Stimulated activated CD4-positive, alpha-beta T cell treated with anti-CD3 and anti-CD28 coated beads, Interleukin-4, amount 100 ng/mL, for 48 hours (primary cell): ENCODE measurements at places on chromosomes 2 and 18.

GRCh38 chr18:28650860-28651259 is 473.9 kb upstream of the CDH2 start:
- no peak for DNase-seq

- DNase-seq, result no peak
Observed at GRCh38 chr2:241563031-241563507, 4.5 kb downstream of the BOK start.

- no peak for DNase-seq
Observed at GRCh38 chr2:46385786-46386577, 88.8 kb downstream of the EPAS1 start.

DNA sequence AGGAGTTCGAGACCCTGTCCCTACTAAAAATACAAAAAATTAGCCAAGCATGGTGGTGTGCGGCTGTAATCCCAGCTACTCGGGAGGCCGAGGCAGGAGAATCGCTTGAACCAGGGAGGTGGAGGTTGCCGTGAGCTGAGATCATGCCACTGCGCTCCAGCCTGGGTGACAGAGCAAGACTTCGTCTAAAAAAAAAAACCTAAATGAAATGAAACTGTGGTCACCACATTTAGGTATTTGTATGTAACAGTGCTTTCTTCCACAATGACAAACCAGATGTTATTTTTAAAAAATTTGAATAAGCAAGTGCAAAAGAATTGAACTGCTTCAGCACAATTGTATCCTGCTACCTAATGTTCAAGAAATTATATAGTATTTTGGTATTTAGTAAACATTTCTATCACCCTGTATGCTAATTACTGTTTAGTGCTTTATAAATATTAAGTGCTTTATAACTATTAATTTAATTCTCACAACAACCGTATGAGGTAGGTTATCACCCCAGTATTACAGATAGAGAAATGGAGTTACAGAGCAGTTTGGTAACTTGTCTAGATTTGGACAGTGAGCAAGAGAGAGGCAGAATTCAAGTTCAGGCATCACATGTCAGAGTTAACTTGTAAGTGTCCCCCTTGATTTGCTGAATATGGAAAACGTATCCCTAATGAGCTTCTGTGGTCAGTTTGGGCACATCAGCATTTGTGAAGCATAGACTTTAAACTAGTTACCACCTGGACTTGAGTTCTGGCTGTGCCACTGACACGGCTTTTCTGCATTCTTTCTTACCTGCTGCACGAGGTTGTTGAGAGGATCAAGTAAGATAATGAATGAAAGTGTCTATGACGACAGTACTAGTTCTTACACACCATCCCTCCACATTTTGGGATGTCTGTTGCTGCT is 14.4 kb downstream of the PHLPP1 start:
- no peak for DNase-seq

GRCh38 chr18:35047697-35048292 is 6.6 kb downstream of the MAPRE2 start:
- no peak for DNase-seq

- DNase-seq, result no peak
Observed at GRCh38 chr2:205343103-205343502, 339.2 kb upstream of the NRP2 start.

GRCh38 chr2:118844261-118845004 is 3.0 kb downstream of the EN1 start:
- DNase-seq, result no peak

DNA sequence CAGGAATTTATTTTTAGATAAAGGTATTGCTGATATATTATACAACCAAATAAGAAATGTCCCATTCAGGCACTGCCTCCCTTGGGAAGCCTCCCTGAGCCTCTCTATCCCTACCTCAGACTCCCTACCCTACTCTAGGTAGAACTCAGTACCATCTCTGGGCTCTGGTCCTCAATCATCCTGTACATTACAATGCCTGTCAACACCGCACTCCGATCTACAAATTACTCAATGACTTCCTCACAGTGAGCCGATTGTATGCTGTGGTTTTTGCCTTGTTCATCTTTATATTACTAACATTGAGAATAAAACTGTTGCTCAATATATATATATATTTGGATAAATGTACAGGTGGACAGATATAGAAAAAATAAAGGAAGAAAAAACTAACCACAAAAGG is 207.5 kb downstream of the STK39 start:
- no peak for DNase-seq

DNA sequence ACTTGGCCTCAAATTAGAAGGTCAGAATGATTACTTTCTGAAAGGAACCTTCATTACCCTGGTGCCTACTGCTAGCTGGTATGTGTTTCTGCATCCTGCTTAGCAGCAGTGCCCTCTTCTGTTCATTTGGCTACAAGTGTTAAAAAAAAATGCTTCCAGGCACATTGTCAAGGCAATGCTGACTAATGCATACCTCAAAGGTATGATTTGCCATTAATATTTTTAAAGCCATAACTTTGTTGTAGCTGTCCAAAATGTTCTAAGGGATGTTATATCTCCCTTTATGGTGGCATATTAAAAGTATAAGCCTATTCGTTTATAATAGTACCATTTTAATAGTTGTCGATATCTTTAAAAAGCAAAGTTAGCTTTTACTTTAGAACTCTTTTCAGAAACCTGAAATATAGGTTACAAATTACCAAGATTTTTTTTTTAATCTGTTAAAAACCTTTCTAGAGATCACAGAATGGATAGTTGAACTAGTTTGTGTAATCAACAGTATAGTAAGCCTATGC is 52.0 kb upstream of the FAM171B start:
- no peak for DNase-seq

DNA sequence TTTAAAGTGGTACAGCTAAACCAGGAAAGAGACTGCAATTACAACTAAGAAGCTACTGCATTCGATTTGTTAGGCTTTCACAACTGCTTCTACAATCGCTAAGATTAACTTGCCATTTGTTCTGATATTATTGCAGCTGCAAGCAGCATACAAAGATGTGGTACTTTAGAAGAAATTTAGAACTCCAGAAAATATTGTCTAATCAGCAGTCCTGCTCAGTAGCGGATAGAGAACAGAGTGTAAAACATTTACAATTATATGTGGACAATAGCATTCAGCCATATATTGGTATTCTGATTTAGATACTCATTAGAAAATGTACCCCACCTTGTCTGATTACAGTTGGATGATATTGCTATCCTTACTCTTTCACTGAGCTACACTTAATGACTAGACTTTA is 265.3 kb downstream of the DCC start:
- no peak for DNase-seq

- DNase-seq, result no peak
Observed at GRCh38 chr2:206558492-206558891, 83.8 kb upstream of the FAM237A start.

- no peak for DNase-seq
Observed at GRCh38 chr2:204495381-204495780, 49.9 kb upstream of the PARD3B start.

- no peak for DNase-seq
Observed at GRCh38 chr2:237299906-237300305, 114.1 kb downstream of the COL6A3 start.

DNA sequence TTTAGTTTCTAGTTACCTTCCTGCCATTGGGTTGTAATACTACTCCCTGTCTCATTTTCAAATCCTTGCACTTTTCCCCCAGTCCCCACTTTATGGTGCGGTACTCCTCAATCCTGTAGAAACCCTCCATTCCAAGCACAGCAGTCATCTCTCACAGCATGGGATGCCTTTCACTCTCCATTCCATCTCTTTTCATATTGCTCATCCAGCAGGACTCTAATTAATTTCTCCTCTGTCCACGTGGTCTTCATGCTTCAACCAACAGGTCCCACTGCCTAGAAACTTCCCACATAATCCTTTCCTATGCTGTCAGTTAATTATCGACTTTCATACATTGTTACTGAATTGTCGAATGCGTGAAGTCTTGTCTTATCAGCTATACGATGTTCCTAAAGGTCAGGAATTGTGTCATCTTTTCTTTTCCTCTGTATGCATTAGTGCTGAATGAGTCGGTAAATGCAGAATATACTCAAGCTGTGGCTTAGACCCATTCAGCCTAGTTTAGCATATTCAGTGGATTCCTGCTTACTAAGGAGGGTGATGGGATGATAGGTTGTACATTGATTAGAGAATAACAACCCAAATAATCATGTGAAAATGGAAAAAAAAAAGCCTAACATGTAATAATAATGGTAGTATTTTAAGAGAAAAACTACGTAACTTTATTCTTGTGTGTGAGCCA is 89.7 kb downstream of the CRIM1 start:
- no peak for DNase-seq

GRCh38 chr2:19881221-19881907 is 20.4 kb downstream of the TTC32 start:
- no peak for DNase-seq

- DNase-seq, result peak; percentile 16
Observed at GRCh38 chr2:113700186-113700841, 56.1 kb downstream of the SLC35F5 start.

- no peak for DNase-seq
Observed at GRCh38 chr2:72138921-72139381, 8.7 kb downstream of the CYP26B1 start.

- DNase-seq, result no peak
Observed at GRCh38 chr2:240136671-240137292, 677 bp upstream of the COPS9 start.

- no peak for DNase-seq
Observed at GRCh38 chr18:35603008-35603407, 21.5 kb downstream of the GALNT1 start.
